SJSA1 (cell line): ENCODE measurements at places on chromosomes 3 and 15. TPM values are rescaled to one million over a fixed set of nuclear protein-coding genes. Genes with fewer than 3 reads are reported as not detected.

- H3K4me3 ChIP-seq = no peak overlapping the region
- H3K27ac ChIP-seq = no peak overlapping the region
- DNase-seq = no peak
- peaks cover 25% of the 10 kb centered on the region for H3K27me3 ChIP-seq
- no peaks in the 10 kb centered on the region for H3K36me3 ChIP-seq
Measured at GRCh38 chr15:66211670-66212562, 41.6 kb downstream of the MEGF11 start.

The ROPN1B gene
- total RNA-seq = not detected in 2 replicates

DNA sequence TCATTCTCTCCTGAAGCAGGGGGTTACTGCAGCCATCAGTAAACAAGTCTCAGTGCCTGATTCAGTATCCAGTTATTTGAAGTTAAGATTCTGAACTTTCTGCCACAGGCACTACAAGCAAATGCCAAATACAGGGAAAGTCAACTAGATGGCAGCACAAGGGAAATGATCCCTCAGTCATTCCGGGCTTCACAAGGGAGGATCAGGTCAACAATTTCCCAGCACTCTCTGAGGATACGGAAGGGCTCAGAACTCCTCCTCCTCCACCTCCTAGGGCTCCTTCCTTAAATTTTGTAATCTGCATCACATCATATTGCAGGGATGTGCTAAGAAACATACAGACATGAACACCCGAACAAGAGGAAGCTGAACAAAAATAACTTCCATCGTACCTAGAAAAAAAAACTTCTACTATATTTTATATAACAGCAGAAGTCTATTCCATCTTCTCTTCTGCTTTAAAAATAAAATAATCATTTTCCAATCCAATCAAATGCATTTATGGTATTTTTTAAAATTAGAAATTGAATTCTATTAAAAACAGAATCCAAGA lies 187.1 kb downstream of the FMN1 start:
- H3K4me1 ChIP-seq = peaks cover 23% of the 10 kb centered on the region
- H3K27ac ChIP-seq = no peak overlapping the region
- H3K4me3 ChIP-seq = no peak overlapping the region
- no peak for DNase-seq

DNA sequence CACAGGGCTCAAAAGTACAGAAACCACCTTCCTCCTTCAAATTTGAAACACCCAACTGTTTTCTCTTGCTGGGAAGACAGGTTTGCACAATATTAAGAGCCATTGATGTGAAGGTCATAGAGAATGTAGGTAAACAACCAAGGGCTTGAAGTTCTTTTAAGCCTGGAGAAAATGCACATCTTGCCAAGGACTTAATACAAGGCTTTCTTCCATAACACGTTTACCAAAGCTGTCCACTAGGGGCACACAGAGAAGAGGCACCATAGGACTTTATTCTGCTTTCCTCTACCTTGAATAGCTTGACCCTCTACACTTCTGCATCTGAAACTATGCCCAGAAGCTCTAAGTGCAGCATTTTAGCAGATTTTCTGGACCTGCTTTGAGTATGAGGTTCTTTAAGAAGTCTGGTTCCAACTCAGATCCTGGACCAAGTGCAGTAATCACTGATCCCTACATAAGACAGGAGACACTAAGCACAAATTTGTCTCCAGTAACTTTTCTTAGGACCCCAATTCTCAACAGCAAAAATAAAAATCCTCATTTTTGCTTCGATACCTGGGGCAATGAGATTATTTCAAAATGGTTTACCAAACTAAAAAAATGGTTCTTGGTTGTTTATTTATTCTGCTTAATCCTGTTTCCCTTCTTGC lies 138.0 kb downstream of the FBN1 start:
- H3K27ac ChIP-seq = no peak overlapping the region
- peaks cover 89% of the 10 kb centered on the region for H3K36me3 ChIP-seq
- no peak overlapping the region for H3K4me3 ChIP-seq
- peaks cover 13% of the 10 kb centered on the region for H3K4me1 ChIP-seq
- peak; percentile 53 for DNase-seq
- H3K27me3 ChIP-seq = no peaks in the 10 kb centered on the region

DNA sequence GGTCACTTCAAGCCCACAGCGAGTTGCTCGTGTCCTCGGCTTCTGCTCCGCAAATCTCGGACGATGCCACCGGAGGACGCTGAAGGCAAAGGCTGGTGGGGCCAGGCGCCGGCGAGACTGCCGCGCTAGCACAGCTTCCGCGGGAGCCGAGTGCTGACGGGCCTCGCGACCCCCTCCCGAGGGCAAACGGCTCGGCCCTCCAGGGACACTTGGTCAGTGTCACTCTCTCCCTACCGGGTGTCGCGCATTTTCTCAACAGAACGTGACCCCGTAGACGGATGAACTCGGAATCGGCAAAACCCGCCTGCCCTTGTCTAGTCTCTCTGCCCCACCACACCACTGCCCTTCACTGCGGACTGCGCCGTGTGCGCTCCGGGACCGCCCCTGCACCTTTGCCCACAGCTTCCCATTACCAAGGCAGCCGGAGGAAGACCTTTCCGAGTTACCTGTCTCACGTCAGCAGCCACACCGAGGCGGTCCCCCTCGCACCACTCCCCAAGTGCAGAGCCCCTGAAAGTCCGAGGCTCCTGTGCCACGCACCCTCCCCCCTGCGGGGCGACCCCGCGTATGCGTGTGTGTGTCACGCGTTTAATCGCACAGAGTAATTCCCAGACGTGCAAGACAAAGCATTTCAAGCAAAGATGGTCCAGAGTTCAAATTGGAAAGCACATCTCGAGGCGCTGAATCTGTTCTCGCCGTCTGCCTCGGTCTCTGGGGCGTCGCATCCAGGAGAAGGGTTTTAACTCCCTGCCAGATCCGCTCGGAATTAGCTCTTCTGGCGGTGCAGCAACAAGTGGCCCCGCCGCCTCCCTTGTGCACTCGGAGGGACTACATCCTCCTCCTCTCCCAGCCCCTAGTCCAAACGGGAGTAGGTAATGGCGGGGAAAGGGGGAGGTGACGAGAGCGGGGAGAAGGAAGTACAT lies 245.0 kb upstream of the TOPAZ1 start:
- peaks cover 6% of the 10 kb centered on the region for H3K4me1 ChIP-seq
- H3K36me3 ChIP-seq = no peaks in the 10 kb centered on the region
- DNase-seq = no peak
- peaks cover 67% of the 10 kb centered on the region for H3K27me3 ChIP-seq
- H3K4me3 ChIP-seq = no peak overlapping the region

The NR1D2 gene
- total RNA-seq = 23.4 and 37.2 TPM in 2 replicates

GRCh38 chr15:59384507-59384906 lies 11.8 kb upstream of the MYO1E start:
- H3K27me3 ChIP-seq = no peaks in the 10 kb centered on the region
- no peaks in the 10 kb centered on the region for H3K36me3 ChIP-seq
- H3K27ac ChIP-seq = no peak overlapping the region
- no peak for DNase-seq

The IMPDH2 gene
- 105 and 128 TPM in 2 replicates for total RNA-seq

GRCh38 chr3:173058229-173058628 lies 82.8 kb downstream of the SPATA16 start:
- no peaks in the 10 kb centered on the region for H3K27me3 ChIP-seq
- no peak for DNase-seq
- no peaks in the 10 kb centered on the region for H3K36me3 ChIP-seq

GRCh38 chr15:62558640-62559380 lies 393.7 kb upstream of the C2CD4B start:
- peaks cover 27% of the 10 kb centered on the region for H3K4me1 ChIP-seq
- no peaks in the 10 kb centered on the region for H3K27me3 ChIP-seq
- DNase-seq = no peak
- no peak overlapping the region for H3K4me3 ChIP-seq

The KNG1 gene
- total RNA-seq = not detected in 2 replicates

DNA sequence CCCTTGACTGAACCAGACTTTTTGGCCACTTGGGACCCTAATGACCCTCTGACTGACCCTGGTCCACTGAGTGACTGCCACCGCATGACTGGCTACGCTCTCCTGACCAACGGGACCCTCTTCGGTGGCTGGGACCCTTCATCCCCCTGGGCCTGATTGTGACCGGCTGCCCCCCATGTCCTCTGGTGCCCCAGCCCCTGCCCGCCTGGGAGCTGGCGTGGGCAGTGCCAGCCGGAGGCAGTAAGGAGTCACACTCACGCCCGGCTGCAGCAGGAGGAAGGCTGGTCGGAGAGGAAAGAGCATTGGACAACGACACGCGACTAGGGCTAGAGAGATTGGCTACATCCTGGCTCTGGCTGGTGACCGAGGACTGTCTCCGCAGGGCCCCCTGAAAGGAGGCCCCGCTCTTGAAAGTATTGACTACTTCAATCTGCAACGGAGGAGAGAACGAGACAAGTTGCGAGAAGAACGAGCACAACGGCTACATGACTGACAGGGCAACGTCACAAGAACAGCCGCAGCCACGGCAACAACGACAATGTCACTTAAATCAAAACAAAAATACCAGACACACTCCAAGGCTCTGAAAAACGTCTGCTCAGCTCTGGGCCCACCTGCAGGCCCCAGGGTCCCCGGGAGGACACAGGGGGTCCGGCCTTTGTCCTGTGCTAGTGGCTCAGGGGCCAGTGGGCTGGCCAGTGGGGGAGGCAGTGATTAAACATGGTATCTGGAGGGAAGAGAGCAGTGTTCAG lies 15.1 kb upstream of the SEC13 start:
- DNase-seq = no peak
- no peak overlapping the region for H3K27ac ChIP-seq
- H3K4me1 ChIP-seq = no peaks in the 10 kb centered on the region
- no peak overlapping the region for H3K4me3 ChIP-seq
- peaks cover 3% of the 10 kb centered on the region; the same call in 1 of the 2 replicates for H3K27me3 ChIP-seq

DNA sequence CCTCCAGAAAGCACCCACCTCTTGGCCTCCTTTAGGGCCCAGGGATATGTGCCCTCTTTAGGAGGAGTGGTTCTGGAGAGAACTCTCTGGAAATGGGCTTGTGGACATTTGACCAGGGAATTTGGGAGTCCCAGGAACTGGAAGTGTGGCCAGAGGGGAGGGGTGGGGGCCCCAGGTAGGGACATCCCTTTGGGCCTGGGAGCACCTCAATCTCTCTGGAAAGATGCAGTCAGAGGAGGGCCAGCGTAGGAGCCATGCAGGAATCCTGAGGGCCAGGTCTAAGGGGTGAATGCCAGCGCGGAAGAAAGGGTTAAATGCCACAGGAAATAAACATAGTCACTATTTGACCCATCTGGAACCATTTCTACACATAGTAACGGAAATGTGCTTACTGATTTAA lies 50.3 kb upstream of the ITGA11 start:
- no peak overlapping the region for H3K4me3 ChIP-seq
- peaks cover 5% of the 10 kb centered on the region for H3K27me3 ChIP-seq
- H3K36me3 ChIP-seq = no peaks in the 10 kb centered on the region
- DNase-seq = peak; percentile 28
- no peak overlapping the region for H3K27ac ChIP-seq
- peaks cover 12% of the 10 kb centered on the region for H3K4me1 ChIP-seq

- H3K4me1 ChIP-seq = peaks cover 35% of the 10 kb centered on the region
- H3K27ac ChIP-seq = peak overlapping the region; percentile 59
- DNase-seq = peak; percentile 48
- H3K36me3 ChIP-seq = no peaks in the 10 kb centered on the region
- no peaks in the 10 kb centered on the region for H3K27me3 ChIP-seq
Measured at GRCh38 chr3:172856795-172857742, 106.5 kb downstream of the ECT2 start.

- no peak overlapping the region for H3K4me3 ChIP-seq
- no peak for DNase-seq
- peaks cover 13% of the 10 kb centered on the region for H3K4me1 ChIP-seq
- H3K27ac ChIP-seq = no peak overlapping the region
Measured at GRCh38 chr3:151880416-151880690, 6.9 kb downstream of the SUCNR1 start.

DNA sequence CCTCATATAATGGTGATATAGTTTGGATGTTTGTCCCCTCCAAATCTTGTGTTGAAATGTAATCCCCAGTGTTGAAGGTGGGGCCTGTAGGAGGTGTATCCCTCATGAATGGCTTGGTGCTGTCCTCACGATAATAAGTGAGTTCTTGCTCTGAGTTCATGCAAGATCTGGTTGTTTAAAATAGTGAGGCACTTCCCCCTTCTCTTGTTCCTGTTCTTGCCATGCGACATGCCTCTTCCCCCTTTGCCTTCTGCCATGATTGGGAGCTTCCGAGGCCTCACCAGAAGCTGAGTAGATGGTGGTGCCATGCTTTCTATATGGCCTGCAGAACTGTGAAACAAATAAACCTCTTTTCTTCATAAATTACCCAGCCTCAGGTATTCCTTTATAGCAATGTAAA lies 39.2 kb downstream of the REC114 start:
- no peaks in the 10 kb centered on the region for H3K36me3 ChIP-seq
- peaks cover 3% of the 10 kb centered on the region for H3K27me3 ChIP-seq
- no peak overlapping the region for H3K27ac ChIP-seq
- no peaks in the 10 kb centered on the region for H3K4me1 ChIP-seq
- H3K4me3 ChIP-seq = no peak overlapping the region
- DNase-seq = no peak

DNA sequence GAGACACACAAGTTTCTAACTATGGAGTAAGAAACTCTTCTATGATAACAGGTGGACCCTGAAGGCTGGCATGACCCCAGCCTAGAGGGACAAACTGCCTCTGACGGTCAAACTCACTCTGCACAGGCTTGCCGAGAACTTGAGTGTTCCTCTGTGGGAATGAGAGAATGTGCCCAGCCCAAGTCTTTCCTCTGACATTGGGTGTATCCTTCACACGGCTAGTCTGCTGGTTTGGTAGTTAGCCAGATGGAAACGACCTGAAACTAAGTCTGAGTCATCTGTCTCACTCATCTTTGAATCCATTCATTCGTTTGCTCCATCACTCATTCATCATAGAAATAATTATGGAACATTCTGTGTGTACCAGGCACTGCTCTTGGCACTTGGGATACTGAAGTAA lies 198.4 kb downstream of the ATP10A start:
- H3K27me3 ChIP-seq = peaks cover 4% of the 10 kb centered on the region; the same call in 1 of the 2 replicates
- H3K27ac ChIP-seq = no peak overlapping the region
- DNase-seq = no peak
- no peak overlapping the region for H3K4me3 ChIP-seq

- peaks cover 5% of the 10 kb centered on the region; the same call in 1 of the 2 replicates for H3K27me3 ChIP-seq
- no peak overlapping the region for H3K27ac ChIP-seq
- DNase-seq = no peak
Measured at GRCh38 chr15:91237445-91237844, 137.4 kb downstream of the SV2B start.

The TMC3 gene
- 0.03 TPM in 1 of 2 replicates, not detected in the other for total RNA-seq

The TMEM212 gene
- not detected in 2 replicates for total RNA-seq

DNA sequence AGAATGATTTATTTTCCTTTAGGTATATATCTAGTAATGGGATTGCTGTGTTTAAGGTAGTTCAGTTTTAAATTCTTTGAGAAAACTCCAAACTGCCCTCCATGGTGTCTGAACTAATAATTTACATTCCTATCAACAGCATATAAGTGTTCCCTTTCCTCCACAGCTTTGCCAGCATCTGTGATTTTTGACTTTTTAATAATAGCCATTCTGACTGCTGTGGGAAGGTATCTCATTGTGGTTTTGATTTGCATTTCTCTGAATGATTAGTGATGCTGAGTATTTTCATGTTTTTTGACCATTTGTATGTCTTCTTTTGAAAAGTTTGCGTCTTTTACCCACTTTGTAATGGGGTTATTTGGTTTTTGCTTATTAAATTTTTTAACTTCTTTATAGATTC lies 571.6 kb upstream of the CCDC54 start:
- peaks cover 14% of the 10 kb centered on the region for H3K4me1 ChIP-seq
- H3K27me3 ChIP-seq = no peaks in the 10 kb centered on the region
- no peak overlapping the region for H3K4me3 ChIP-seq
- H3K36me3 ChIP-seq = no peaks in the 10 kb centered on the region

GRCh38 chr15:40325700-40326099 lies 2.2 kb downstream of the INAFM2 start:
- peaks cover 56% of the 10 kb centered on the region for H3K36me3 ChIP-seq
- H3K27me3 ChIP-seq = no peaks in the 10 kb centered on the region
- no peak for DNase-seq
- H3K27ac ChIP-seq = no peak overlapping the region

The CP gene
- total RNA-seq = 1.7 TPM in 1 of 2 replicates, not detected in the other

The GABRA5 gene
- not detected in 2 replicates for total RNA-seq
